ENCODE measurements at places on chromosomes 16 and 17. TPM values are rescaled to one million over a fixed set of nuclear protein-coding genes. Genes with fewer than 3 reads are reported as not detected.

Gene RHBDL1
- 2.9 TPM for total RNA-seq

Gene NPIPB13
- 25.1 TPM for total RNA-seq

Gene SOCS1
- 124 TPM for total RNA-seq

Gene KRTAP16-1
- total RNA-seq: 0.15 TPM

Gene ENO3
- total RNA-seq: 27.4 TPM

Gene WFDC1
- total RNA-seq: not detected

Gene MAZ
- 288 TPM for total RNA-seq

Gene MPV17L
- total RNA-seq: not detected

Gene KIF19
- total RNA-seq: 0.11 TPM

Gene ATP1B2
- 0.42 TPM for total RNA-seq

Gene CMTM1
- total RNA-seq: 15.8 TPM

GRCh38 chr16:81718637-81719036 is 60.5 kb upstream of the PLCG2 start:
- peak; percentile 7 for ATAC-seq

GRCh38 chr17:8611137-8611536 is 19.4 kb downstream of the MYH10 start:
- ATAC-seq: no peak

DNA sequence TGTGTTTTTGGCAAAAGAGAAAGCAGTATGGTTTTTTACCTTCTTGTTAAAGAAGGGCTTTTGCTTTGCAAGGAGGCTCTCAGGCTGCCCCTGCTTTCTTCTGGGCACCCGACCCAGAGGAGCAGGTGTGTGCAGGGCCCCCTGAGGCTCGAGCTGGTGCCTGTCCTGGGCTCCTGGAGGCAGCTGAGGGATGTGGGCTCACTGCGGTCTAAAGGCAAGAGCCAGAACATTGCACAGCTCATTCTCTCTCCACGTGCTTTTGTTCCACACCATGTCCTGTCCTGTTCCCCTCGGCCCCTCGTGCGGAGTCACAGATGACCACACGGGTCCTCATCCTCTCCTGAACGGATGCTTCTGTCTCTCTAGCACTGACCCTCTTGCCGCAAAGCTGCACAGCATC is 36.7 kb upstream of the CAPN15 start:
- ATAC-seq: no peak

GRCh38 chr16:68265078-68265920 is 973 bp downstream of the SLC7A6 start:
- peak; percentile 52 for ATAC-seq

DNA sequence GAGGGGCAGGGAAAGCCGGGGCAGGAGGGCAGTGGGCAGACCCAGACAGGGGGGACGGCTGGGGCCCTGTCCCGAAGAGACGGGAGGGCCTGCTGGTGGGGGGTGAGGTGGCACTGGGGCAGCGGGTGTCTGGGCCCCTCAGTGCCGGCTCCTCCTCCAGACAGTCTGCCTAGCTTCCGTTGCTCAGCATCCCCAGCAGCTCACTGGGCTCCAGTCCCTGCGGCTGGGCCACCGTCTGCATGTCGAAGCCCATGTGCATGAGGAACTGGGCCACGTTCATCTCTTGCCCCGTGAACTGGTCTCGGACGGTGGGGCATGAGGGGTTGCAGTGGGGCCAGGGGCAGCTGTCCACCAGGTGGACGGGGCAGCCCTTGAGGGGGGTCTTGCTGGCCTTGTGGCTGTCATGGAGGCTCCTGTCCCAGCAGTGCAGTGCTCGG is 5.8 kb upstream of the MYADML2 start:
- no peak for ATAC-seq

DNA sequence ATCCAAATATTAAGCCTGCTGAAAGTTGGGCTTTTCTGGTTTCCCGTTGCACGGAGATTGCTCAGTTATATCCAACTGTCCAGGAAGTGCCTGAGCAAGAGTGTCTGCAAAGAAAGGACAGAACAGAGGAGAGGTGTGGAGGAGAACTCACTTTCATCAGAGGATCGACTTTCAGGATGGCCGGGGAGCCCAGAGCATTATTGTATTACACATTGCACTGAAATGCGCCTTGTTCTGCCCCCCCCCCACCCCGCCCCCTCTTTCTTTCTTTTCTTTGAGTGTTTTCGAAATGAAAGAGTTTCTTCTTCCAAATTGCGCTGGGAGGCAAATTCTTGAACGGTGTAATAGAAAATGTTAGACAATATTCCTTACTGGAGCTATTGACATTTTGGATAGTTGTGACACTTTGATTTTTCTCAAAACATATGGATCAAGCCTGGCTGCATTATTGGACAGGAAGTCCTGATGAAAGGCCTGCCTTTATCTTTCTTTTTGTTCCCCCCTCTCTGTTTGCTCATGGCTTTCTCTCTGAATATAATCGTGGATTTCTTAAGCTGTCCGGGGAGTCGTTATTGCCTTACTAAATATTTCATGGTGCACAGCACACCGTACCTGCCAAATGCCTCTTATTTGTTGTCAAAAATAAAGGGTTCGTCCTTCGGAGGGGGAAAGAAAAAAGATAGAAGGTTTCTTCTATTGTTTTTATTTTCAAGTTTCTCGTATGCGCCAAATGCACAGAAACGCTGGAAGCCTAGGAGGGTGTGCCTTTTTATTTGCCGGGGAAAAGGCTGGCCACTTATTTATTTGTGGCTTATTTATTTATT is 110.8 kb downstream of the IRX3 start:
- no peak for ATAC-seq

DNA sequence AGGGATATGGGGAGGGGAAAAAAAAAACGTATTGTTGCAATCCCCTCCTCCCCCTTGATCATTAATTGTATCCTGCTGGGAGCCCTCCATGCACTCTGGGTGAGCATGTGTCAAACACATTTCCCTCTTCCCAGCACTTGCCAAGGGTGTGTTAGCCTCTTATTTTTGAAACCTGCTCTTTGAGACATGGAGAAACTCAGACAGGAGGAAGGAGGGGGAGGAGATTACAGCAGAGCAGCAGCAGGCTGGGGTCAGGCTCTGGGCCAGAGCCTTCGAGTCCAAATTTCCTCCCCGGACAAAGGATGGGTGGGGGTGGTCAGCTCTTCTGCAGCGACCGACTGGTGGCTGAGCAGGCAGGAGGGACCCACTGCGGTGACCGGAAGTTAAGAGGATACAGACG is 64.7 kb downstream of the SOX9 start:
- no peak for ATAC-seq

DNA sequence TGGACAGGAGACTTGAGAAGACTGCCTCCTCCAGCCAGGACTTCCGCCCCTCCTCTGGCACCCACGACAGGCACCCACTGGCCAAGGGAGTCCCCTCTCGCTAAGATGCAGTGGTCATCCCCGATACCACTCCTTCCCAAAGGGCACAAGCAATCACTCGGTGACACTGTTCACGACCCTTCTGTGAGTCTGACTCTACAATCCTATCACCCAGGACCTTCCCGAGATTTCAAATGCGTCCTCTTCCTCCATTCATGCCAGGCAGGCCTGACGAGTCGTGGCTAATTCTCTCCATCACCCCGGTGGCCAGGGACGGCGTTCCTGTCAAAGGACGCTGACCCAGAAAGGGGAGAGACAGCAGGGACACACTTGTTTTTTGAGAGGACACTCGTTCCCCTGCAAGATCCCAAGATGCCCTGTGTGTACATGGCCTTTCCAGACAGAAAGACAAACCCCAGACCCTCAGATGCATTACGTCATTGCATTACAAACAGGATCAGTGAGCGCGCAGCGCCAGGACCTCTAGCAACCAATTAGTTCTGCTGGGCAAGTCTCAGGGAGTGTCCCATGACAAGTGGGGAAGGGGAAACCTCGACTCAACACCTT is 12.2 kb downstream of the FBXO31 start:
- no peak for ATAC-seq

- ATAC-seq: peak; percentile 67
These were observed 3.4 kb downstream of the SGCA start for GRCh38 chr17:50169121-50169764.

DNA sequence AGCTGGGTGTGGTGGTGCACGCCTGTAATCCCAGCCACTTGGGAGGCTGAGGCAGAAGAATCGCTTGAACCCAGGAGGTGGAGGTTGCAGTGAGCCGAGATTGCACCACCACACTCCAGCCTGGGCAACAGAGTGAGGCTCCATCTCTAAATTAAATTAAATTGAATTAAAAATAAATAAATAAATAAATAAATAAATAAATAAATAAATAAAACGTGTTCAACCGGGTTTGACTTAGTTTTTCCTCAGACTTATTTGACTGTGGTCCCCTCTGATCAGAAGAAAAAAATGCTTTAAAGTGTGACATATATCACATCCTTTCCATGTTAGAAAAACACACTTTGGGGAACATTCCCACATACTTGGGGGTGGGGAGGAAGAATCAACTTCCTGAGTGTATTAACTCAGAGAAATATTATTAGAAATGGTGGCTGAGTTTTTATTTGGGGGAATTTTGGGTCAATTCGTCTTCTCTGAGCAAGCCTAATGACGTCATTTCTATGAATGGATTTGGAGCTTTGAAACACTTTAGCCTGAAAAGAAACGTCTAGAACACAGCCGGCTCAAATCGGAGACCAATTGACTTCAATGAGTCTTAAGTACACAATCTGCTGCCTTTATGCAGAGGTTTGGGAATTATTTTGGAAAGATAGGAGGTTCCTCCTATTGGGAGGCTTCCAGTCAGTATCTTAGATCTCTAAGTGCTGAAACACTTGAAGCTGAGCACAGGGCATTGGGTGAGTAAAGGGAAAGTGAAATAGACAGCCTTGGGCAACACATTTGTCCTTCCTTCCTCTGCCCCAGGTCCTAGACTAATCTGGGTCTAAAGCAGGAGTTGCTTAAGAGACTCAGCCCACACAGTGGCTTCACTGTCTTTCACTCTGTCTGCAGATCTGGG is 132.6 kb downstream of the PITPNC1 start:
- ATAC-seq: no peak

GRCh38 chr17:14797801-14798200 is 467.3 kb downstream of the PMP22 start:
- ATAC-seq: no peak

DNA sequence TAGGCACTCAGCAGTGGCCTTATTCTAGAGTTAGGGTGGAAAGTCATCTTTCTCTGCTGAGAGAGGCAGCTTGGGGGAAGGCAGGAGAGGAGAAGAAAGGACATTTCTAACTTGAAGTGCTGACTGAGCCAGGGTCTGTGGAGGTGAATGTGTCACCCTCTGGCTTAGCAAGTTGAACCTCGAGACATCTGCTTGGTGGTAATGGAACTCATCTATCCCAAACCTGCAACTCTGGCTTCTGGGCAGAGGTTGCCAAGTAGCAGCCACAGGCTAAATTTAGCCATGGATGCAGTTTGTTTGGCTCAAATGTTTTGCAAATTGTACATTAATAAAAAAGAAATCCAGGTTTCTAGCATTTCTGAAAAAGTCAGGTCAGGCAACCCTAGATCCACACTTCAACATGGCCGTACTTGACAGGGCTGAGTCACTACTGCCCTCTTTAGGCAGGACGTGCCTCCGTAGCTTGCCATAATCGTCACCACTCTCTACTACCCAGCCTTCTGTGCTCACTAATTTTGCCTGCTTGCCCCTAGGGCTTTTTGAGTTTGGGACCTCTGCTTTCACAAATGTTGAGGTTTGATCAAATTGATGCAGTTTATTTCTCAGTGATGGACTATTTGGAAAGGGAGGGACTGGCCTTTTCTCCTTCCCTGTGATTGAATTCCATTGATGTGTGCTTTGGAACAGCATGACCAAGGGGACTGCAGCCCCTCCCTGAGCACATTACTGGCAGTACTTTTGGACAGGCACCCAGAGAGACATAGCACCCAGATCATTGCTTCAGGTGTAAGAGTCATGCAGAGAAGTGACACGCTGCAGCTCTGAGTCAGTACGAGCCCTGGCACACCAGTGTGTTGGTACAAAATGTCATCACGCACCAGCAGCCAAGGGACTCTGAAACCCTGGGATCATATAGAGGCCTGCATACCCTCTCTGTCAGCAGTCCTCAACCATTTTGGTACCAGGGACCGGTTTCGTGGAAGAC is 5.2 kb downstream of the CDH13 start:
- no peak for ATAC-seq

DNA sequence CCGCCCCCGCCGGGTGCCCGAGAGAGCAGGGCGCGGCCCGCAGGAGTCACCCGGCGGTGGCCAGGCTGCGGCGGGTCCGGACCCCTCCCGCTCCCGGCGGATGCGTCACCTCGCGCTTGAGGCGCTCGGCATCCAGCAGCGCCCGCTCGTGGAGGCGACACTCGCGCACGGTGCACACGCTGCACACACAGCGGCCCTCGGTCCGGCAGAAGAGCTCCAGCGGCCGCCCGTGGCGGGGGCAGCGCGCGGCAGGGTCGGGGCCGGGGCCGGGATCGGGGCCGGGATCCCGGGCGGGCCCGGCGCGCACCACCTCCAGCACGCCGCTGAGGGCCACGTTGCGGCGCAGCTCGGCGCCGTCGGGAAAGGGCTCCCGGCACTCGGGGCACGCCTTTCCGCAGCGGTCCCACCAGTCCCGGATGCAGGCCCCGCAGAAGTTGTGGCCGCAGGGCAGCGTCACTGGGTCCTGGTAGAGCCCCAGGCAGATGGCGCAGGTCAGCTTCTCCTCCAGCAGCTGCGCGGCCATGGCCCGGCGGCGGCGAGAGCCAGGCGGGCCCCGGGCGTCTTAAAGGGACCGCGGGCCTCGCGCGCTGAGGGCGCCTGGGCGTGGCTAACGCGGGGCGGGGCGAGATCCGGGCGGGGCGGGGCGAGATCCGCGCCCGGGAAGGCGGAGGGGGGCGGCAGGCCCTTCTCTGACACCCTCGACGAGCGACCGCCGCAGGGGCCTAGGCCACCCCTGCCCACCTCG is at the start of gene TRIM65:
TRIM65 (minus strand) TSS at position 537 of the 745 bp plus-strand sequence; CDS start at position 523, 14 bp downstream.
- ATAC-seq: peak; percentile 94

Data from activated T-helper 17 cell treated with anti-CD3 and anti-CD28 coated beads, Interleukin-2, amount 50 U/mL, for 72 hours (primary cell).